ENCODE measurements at places on chromosomes 7 and 10. TPM values are rescaled to one million over a fixed set of nuclear protein-coding genes. Genes with fewer than 3 reads are reported as not detected.

Gene CALML5
- total RNA-seq = not detected

Gene CYREN
- total RNA-seq = 52.2 TPM

Gene KIF11
- 128 TPM for total RNA-seq

Gene SPDYE2B
- not detected for total RNA-seq

Gene HOXA2
- not detected for total RNA-seq

Gene OGDHL
- total RNA-seq = 0.56 TPM

Gene PCDH15
- 0.17 TPM for total RNA-seq

Data from neural progenitor cell (in vitro differentiated cells).